ENCODE measurements at places on chromosomes 4 and X.

- DNase-seq, result no peak
These were observed 231.7 kb upstream of the GATB start for GRCh38 chr4:151992332-151993154.

GRCh38 chr4:69689599-69689998, 36.6 kb upstream of the UGT2A1 start:
- DNase-seq, result peak; percentile 26

DNA sequence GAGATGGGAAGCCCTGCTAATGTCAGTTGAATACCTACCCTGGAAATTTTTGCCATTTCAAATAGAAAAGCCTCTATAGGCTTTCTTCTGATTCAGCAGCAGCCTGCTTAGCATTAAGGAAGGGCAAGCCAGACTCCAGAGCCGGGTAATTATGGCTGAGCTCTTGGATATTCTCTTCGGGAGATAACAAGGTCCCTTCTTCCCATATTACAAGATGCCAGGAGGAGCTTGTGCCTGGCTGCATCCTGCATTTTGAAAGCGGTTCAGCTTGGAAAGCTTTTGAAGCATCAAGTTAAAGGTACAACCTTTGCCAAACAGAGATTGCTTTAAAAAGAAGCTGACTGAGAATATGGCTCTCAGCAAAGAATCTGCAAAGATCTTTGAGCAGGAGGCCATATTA, 399.6 kb upstream of the RPS6KA3 start:
- DNase-seq, result no peak

DNA sequence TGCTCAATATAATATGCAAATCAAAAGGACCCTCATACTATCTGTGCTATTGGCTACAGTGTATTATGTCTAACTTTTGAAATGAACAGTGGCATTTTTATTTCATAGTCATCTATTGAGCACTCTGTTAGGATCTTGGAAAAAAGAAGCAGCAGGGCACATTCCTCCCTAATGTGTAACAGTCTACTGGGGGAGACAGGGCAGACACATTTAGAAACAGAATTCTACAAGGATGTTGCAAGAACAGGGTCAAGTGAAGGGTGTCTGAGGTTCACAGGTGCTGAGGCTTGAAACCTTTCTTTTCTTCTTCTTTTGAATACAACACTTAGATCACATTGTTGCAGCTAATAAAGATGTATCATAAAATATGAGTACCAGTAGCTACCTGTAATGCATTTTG, 129.7 kb upstream of the SLC4A4 start:
- DNase-seq, result no peak

DNA sequence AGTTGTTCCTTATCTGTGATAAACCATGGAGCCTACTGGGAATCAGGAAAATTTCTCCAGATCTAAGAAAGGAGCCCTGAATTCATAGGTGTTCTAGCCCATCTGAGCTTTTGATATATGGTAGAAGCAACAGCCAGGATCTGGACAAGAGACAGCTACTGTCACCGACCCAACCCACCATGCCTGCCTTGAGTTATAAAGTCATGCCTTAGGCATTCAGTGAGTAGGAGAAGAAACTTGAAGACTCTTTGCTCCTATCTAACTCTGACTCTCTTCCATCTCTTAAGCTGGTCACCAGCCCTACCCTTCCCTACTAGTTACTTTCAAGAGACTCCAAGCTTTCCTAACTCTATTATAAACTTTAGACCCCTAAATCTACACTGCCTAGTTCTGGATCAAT, 83.9 kb upstream of the FAM9B start:
- DNase-seq, result no peak

GRCh38 chr4:55763996-55764395, 55.6 kb upstream of the EXOC1L start:
- DNase-seq, result no peak

- peak; percentile 76 for DNase-seq
These were observed 192.1 kb downstream of the SPRY1 start for GRCh38 chr4:123588631-123589241.

Measured in fibroblast of gingiva (primary cell).